CD8-positive, alpha-beta memory T cell (primary cell): ENCODE measurements at places on chromosomes 12 and 14.
A peak's percentile ranks its signal among the peaks of the same experiment; 100 is the strongest.

DNA sequence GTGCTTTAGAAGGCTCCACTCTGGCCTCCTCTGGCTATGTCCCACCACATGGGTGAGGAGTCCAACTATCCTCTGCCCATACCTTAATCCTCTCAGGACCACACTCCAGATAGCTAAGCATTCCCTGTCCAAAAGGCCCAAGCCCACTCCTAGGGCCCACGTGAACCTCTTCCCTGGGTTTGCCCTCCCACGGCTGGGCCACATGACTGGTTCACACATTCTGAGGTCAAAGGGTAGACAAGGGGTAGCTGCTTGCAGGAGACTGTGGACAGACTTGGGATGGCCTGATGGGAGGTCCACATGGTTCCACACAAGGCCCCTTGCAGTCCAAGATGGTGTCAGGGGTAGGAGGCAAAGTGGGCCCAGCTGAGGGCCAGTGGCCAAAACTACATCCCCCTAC lies 6.0 kb upstream of the PCK2 start:
- no peaks in the 10 kb centered on the region for H3K4me1 ChIP-seq
- no peak overlapping the region for H3K27ac ChIP-seq
- no peak for DNase-seq
- no peak overlapping the region for H3K4me3 ChIP-seq

GRCh38 chr14:84468153-84468552 lies 1061.8 kb upstream of the FLRT2 start:
- H3K4me1 ChIP-seq, result no peaks in the 10 kb centered on the region
- no peaks in the 10 kb centered on the region for H3K27me3 ChIP-seq
- H3K36me3 ChIP-seq, result no peaks in the 10 kb centered on the region
- no peak overlapping the region for H3K4me3 ChIP-seq

- H3K36me3 ChIP-seq, result no peaks in the 10 kb centered on the region
- H3K27me3 ChIP-seq, result no peaks in the 10 kb centered on the region
- DNase-seq, result no peak
- H3K27ac ChIP-seq, result no peak overlapping the region
- peaks cover 17% of the 10 kb centered on the region for H3K4me1 ChIP-seq
- H3K4me3 ChIP-seq, result peak overlapping the region; percentile 44
Observed at GRCh38 chr12:46523446-46523845, 150.9 kb upstream of the SLC38A2 start.

DNA sequence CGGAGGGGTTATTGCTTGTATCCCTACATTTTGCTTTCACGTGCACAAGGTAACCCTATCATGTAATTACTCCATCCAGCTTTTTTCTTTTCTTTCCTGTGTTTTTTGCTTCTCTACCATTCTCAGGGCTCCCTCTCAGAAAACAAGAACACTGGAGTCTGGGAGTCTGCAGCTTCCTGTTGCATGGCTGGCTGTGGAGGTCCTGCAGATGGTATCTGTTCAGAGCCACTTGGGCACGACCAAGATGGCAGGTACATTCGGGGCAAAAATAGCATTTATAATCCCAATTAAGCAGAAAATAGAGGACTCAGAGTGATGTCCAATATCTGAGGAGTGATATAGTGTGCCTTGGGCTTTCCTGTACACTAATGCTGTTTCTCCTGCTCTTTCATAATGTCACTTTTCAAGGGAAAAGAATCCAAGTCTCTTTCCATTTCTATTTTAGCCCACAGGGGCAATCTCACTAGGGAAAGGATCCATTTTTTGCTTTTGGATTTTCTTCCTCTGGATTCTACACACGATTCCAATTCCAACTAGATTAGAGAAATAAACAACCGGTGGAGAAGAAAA lies 3.2 kb upstream of the NUMB start:
- no peak overlapping the region for H3K4me3 ChIP-seq
- H3K36me3 ChIP-seq, result no peaks in the 10 kb centered on the region
- H3K27me3 ChIP-seq, result no peaks in the 10 kb centered on the region
- H3K27ac ChIP-seq, result no peak overlapping the region
